ENCODE measurements at places on chromosomes 16 and 17.

DNA sequence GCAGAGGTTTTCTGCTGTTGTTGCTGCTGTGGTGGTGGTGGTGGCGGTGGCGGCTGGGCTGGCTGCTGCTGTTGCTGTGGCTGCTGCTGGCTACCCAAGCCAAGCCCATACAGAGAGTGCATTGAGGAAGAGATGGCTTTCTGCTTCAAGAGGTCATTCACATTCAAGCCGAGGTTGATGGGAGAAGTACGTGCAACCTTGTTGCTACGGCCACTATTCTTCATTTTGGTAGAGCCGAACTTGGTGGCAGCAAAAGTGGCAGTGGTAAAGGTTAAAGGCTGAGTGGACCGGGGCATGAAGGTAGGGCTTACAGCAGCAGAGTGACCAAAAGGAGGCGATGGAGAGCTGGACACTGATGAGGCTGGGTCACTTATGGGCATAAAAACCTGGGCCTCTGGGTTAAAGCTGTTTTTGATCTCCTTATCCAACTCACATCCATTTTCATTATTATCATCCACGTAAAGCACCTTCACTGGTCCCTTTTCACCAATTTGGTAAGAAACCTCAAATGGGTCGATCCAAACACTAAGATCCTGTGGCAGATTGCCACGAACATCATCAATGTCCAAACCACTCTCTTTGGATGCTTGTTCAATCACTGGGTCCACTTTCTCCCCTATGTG, 2.8 kb downstream of the TOB1 start:
- DNase-seq = peak; percentile 73

DNA sequence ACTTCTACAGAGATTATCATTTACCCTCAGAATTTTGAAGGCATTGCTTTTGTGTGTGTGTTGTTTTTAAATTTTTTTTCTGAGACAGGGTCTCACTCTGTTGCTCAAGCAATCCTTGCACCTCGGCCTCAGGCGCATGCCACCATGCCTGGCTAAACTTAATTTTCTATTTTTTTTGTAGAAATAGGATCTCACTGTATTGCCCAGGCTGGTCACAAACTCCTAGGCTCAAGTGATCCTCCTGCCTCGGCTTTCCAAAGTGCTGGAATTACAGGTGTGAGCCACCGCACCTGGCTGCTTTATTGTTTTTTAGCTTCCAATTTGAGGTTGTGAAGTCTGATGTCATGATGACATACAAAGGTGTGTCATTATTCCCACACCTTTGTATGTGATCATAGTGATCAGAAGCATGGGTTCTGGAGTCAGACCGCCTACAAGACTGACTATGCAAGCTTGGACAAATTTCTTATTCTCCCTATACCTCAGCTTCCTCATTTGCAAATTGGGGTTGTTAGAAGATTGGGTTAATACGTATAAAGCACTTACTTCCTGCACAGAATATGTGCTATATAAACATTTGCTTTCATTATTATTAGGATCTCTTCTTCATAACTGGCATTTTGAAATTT, 5.8 kb downstream of the SEPHS2 start:
- no peak for DNase-seq

DNA sequence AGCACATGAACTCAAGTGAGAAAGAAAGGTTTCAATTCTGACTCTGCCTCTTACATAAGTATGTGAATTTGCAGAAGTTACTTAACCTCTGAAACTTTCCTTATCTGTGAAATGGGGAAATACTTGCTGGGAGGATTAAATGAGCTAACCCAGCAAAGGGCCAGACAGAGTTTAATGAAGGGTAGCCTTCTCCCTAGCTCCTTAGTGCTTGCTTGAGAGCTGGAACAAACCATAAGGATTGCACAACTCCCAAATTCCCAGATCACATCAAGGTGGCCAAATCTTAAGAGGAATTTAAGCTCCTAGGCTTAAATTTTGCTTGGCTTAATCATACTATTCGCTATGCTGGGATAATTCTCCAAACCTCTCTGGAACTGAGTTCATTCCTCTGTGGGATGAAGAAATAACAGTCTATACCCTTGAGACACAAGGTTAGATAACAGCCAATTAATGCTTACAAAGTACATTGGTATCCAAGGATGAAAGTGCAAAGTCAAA, 11.8 kb upstream of the WSB1 start:
- DNase-seq = no peak

DNA sequence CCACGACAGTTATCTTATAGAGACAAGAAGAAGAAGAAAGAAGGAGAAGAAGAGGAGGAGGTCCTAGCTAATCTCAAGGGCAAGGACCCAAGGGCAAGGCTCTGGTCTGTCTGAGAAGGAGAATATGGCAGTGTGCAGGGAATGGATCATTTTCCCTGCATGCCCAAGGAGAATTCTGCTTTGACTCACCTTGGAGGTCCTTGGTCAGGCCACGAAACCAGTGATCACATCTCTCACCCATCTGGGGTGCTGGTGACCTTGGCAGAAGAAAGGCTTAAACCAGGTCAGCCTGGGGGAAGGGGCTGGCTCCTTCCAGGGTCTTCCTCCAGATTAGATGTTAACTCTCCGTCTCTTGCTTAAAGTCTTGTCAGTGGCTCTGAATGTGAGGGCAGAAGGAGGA, 1.6 kb upstream of the FMNL1 start:
- no peak for DNase-seq

DNA sequence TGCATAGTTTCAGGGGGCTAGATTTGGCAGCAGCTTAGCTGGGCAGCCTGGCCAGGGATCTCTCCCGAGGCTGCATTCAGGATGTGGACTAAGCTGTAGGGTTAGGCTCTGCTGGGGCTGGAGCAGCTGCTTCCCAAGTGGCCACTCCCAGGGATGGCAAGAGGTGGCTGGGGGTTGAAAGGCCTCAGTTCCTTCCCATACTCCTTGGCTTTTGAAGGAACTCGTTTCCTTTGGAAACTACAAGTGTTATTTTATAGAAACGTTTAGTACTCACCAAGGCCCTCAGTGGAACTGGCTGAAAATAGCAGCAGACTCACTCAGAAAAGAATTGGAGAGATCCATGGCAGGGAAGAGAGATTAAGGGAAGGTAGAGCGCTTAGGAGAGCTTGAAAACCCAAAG, 76.4 kb downstream of the WWP2 start:
- peak; percentile 29 for DNase-seq

GRCh38 chr17:55413825-55414489, 7.7 kb downstream of the MMD start:
- DNase-seq = no peak

DNA sequence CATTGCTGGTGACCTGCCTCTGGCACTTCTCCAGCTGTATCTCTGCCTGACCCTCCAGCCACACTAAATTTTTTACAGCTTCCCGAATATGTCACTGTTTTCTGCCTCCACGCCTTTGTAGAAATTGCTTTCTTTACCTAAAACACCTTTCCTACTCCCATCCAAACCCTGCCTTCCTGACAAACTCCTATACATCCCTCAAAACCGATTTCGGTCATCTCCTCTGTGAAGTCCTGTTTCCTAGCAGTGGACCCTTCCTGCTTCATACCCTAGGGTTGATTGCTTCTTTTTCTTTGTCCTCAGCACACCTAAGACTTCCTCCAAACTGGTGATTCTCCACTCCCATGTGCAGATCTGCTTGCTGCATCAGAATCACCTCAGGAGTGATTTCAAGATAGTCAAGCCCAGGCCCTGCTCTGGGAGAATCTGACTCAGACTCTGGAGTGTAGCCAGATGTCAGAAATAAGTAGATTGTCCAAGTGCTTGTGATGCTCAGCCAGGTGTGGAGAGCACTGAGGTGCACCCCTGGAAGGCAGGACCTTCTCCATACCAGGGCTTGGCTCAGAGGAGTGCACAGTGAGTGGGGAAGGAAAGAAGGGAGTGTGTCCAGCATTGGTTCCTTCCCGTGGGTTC, 184.2 kb downstream of the COPRS start:
- no peak for DNase-seq

DNA sequence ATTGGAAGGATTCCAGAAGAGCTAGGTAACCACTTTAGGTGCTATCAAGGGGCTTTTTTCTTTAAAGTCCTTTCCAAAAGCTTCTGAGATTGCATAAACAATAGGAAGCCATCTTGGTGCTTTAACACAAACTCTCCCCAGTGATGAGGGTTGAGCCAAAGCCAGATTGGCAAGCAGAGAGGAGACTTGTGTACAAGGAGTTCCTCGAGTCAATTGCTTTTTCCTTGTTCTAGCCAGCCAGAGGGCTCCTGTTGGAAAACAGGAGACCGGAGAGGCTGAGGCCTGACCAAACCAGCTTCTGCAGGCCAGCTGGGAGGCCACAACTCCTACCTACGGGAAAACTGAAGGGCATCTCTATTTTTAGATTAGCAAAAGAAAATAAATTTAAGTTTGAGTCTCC, 46.5 kb downstream of the MAPT start:
- no peak for DNase-seq

- peak; percentile 47 for DNase-seq
Observed at GRCh38 chr16:4795828-4796572, 831 bp downstream of the SMIM22 start.

Measured in HT-29 (cell line).